ENCODE measurements at places on chromosomes 1 and 21. TPM values are rescaled to one million over a fixed set of nuclear protein-coding genes. Genes with fewer than 3 reads are reported as not detected.

The OR2AK2 gene
- not detected for total RNA-seq

The ZBTB18 gene
- 4.5 TPM for total RNA-seq

The SYDE2 gene
- 0.88 TPM for total RNA-seq

The HCN3 gene
- total RNA-seq = 5.8 TPM

The NLRP3 gene
- not detected for total RNA-seq

All from A549 treated with CORT108297 at 1 μM for 4 hours (cell line).